ENCODE measurements at places on chromosomes 2 and 18. TPM values are rescaled to one million over a fixed set of nuclear protein-coding genes. Genes with fewer than 3 reads are reported as not detected.

DNA sequence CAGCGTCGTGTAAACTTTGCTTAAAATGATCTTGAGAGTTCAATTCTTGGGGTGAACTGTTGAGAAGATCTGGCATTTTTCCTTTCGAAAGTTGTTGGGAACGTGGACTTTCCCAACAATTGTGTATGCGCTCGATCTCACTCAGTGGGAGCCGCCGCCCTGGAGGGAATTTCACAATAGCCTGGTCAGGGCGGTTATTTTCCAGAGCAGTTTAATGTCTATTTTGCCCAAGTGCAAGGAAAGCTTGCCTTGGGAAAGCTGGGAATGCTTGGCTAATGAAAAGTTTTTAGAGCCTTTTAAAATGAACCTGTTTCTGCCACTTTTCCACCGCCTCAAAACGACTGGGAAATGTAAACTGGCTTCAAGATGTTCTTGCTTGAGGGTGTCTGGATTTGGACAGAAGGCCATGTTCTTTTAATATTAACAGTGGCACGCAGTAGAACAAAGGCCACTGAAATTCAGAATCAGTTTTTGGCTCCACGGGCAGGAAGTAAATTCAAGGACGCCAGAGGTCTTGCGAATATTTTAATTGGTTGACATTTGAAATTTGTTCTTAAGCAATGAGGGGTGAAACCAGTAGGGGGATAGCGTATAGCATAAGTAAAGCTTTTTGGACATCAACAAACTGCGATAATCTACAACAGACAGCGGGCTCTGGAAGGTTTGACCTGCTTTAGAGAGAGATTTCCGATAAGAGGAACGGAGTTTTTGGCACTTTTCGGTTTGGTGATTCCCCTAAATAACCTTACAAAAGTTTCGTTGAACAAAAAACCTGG lies 1.2 kb downstream of the CFLAR start:
- H3K4me3 ChIP-seq = peak overlapping the region; percentile 97
- H3K36me3 ChIP-seq = peaks cover 44% of the 10 kb centered on the region
- no peaks in the 10 kb centered on the region for H3K27me3 ChIP-seq
- peaks cover 44% of the 10 kb centered on the region for H3K4me1 ChIP-seq

DNA sequence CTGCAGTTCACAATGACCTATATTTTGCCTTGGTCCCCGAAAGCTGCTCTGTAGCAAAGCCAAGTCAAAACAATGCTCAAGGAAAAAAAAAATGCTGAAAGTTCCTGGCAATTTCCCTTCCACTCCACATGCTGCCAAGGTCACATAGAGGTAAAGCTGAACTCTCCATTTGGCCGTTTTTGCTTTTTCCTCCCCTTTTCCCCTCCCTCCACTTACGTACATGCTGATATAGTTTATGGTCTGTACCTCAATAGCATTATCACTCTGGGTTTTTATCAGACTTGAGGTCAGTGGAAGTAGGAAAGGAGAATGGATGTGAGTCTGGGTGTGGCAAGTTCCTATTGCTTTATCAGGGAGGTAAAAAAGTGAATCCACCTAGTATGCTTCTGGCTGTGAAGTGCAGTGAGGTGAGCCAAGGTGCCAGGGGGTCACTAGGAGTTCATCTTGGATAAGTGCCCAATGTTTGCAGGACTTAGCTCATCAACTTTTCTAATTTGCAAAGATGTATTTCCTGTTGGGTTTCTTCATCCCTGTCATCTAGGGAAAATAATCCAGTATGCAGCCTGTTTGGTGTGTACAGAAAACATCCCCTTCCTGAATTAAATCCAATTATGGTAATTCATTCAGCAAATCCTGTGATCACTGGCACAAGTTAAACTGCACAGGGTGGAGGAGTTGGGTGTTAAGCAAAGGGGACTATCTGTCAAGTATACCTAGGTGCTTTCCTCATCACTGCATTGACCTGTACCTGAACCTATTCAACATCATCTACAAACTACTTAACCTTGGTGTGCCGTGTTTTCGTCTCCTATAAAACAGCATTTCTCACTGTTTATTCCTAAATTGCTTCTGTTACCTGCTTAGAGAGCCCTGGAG lies 124.3 kb upstream of the CYP26B1 start:
- no peak overlapping the region for H3K27ac ChIP-seq
- no peak overlapping the region for H3K4me3 ChIP-seq
- no peaks in the 10 kb centered on the region for H3K27me3 ChIP-seq
- H3K4me1 ChIP-seq = no peaks in the 10 kb centered on the region
- no peak for DNase-seq

DNA sequence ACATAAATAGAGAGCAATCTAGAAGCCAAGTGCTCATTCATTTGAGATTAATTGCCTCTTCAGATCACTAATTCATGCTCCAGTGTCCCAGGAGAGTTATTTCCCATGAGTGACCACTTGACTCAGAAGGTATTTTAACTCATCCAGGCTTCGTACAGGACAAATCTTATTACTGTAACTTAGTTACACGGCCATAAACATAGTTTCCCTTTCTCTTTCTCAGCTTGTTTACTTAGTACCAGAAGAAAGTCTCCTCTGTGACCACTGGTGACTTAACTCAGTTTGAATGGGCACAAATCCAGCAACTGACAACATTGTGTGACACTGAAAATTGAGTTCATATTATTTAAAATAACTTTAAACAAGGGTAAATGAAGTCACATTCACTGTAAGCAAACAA lies 25.3 kb downstream of the MMADHC start:
- H3K27ac ChIP-seq = no peak overlapping the region
- H3K27me3 ChIP-seq = peaks cover 2% of the 10 kb centered on the region
- peaks cover 9% of the 10 kb centered on the region for H3K36me3 ChIP-seq
- H3K4me3 ChIP-seq = no peak overlapping the region

DNA sequence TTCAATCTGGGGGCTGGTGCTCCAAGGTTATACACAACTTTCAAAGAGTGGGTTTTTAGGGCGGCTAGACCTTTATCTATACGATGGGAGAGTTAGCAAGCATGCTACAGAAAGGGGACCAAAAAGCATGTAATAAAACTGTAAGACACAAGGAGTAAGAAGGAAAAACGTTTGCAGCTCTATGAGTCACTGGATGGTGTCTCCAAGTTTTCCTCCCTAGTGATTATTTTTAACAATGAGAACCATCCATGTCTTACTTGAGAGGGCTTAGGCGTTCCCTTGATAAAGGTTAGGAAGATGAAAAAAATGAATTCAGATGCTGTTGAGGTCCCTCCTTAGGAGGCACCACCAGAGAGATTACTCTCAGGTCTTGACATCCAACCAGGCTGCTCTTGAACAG lies 75.9 kb downstream of the HRH4 start:
- H3K4me1 ChIP-seq = no peaks in the 10 kb centered on the region
- H3K27ac ChIP-seq = no peak overlapping the region
- no peak overlapping the region for H3K4me3 ChIP-seq
- no peak for DNase-seq

DNA sequence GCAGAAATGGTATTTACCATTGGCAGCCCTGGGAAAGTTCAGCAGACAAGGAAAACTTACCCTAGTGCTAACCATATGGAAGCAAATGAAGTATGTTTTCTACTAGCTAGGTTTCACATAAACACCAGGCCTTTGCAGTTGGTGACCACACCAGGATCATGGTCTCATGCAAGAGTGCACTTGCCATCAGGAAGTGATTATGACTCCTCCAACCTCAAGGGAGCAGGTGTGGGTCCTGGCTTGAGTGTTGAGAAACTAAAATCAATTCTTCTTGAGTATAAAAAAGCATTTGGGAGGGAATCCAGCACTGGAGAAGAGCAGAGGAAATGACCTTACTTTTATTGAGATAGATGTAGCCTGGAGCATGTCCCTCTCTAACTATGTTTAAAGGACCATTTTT lies 56.8 kb upstream of the SPAG16 start:
- peaks cover 3% of the 10 kb centered on the region for H3K27me3 ChIP-seq
- H3K36me3 ChIP-seq = no peaks in the 10 kb centered on the region
- DNase-seq = no peak
- H3K27ac ChIP-seq = no peak overlapping the region

The GAL3ST2 gene
- 0.34 TPM for total RNA-seq

The TNS1 gene
- 29.8 TPM for total RNA-seq

The SLC20A1 gene
- total RNA-seq = 115 TPM

The CYP27C1 gene
- not detected for total RNA-seq

Data from activated CD8-positive, alpha-beta T cell treated with anti-CD3 and anti-CD28 coated beads, Interleukin-2, amount 10 ng/mL, durations not matched to agents 7 days and 5 days (primary cell).